ENCODE measurements at places on chromosomes 12 and 14. TPM values are rescaled to one million over a fixed set of nuclear protein-coding genes. Genes with fewer than 3 reads are reported as not detected.

INSM2 gene
- not detected for total RNA-seq

MYO1H gene
- total RNA-seq: 0.64 TPM

SAMD15 gene
- 0.41 TPM for total RNA-seq

ORMDL2 gene
- 49.2 TPM for total RNA-seq

ENTPD5 gene
- 13.8 TPM for total RNA-seq

MORN3 gene
- total RNA-seq: 0.67 TPM

RNASE4 gene
- 42.5 TPM for total RNA-seq

LRCOL1 gene
- total RNA-seq: 1.8 TPM

SLC25A47 gene
- not detected for total RNA-seq

- H3K36me3 ChIP-seq: no peaks in the 10 kb centered on the region
- no peak overlapping the region for H3K27ac ChIP-seq
- H3K4me3 ChIP-seq: no peak overlapping the region
- DNase-seq: no peak
- no peaks in the 10 kb centered on the region for H3K4me1 ChIP-seq
- H3K27me3 ChIP-seq: no peaks in the 10 kb centered on the region
Observed at GRCh38 chr12:55633151-55633550, 3.5 kb upstream of the OR10P1 start.

- no peak overlapping the region for H3K4me3 ChIP-seq
- no peaks in the 10 kb centered on the region for H3K27me3 ChIP-seq
- H3K36me3 ChIP-seq: no peaks in the 10 kb centered on the region
- H3K4me1 ChIP-seq: peaks cover 3% of the 10 kb centered on the region
- no peak for DNase-seq
Observed at GRCh38 chr14:99698236-99698635, 14.1 kb downstream of the CYP46A1 start.

DNA sequence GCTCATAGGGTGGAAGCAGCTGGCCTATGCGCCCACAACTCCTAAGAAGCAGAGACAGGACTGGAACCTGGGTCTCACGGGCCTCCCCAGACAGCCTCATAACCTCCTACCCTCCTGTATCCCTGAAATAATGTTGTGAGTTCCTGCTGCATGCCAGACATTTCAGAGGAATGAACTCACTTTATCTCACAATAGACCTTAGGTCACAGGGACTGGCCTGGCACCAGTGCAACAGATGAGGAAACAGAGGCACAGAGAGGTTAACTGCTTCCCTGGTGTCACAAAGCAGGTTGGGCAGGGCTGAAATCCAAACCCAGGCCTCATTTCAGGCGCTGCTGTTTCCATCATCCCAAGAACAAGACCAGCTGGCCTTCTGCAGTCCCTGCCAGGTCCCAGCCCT is 5.3 kb downstream of the PHETA1 start:
- no peaks in the 10 kb centered on the region for H3K27me3 ChIP-seq
- H3K4me3 ChIP-seq: no peak overlapping the region
- peaks cover 14% of the 10 kb centered on the region for H3K4me1 ChIP-seq
- no peaks in the 10 kb centered on the region for H3K36me3 ChIP-seq

GRCh38 chr14:29310757-29311156 is 544.2 kb downstream of the FOXG1 start:
- no peaks in the 10 kb centered on the region for H3K27me3 ChIP-seq
- no peaks in the 10 kb centered on the region for H3K36me3 ChIP-seq
- DNase-seq: no peak
- H3K4me3 ChIP-seq: no peak overlapping the region
- H3K4me1 ChIP-seq: no peaks in the 10 kb centered on the region
- H3K27ac ChIP-seq: no peak overlapping the region

GRCh38 chr12:118781692-118782091 is 199.6 kb upstream of the SRRM4 start:
- no peak overlapping the region for H3K4me3 ChIP-seq
- H3K27me3 ChIP-seq: no peaks in the 10 kb centered on the region
- H3K27ac ChIP-seq: no peak overlapping the region
- no peaks in the 10 kb centered on the region for H3K36me3 ChIP-seq

- H3K4me1 ChIP-seq: no peaks in the 10 kb centered on the region
- H3K36me3 ChIP-seq: no peaks in the 10 kb centered on the region
- H3K27ac ChIP-seq: no peak overlapping the region
- H3K27me3 ChIP-seq: peaks cover 5% of the 10 kb centered on the region
- H3K4me3 ChIP-seq: no peak overlapping the region
- DNase-seq: peak; percentile 2
Observed at GRCh38 chr12:130632642-130633041, 83.5 kb downstream of the RIMBP2 start.

- H3K36me3 ChIP-seq: no peaks in the 10 kb centered on the region
- peak; percentile 29 for DNase-seq
- peaks cover 14% of the 10 kb centered on the region for H3K27me3 ChIP-seq
Observed at GRCh38 chr14:99326041-99326710, 54.2 kb upstream of the BCL11B start.

DNA sequence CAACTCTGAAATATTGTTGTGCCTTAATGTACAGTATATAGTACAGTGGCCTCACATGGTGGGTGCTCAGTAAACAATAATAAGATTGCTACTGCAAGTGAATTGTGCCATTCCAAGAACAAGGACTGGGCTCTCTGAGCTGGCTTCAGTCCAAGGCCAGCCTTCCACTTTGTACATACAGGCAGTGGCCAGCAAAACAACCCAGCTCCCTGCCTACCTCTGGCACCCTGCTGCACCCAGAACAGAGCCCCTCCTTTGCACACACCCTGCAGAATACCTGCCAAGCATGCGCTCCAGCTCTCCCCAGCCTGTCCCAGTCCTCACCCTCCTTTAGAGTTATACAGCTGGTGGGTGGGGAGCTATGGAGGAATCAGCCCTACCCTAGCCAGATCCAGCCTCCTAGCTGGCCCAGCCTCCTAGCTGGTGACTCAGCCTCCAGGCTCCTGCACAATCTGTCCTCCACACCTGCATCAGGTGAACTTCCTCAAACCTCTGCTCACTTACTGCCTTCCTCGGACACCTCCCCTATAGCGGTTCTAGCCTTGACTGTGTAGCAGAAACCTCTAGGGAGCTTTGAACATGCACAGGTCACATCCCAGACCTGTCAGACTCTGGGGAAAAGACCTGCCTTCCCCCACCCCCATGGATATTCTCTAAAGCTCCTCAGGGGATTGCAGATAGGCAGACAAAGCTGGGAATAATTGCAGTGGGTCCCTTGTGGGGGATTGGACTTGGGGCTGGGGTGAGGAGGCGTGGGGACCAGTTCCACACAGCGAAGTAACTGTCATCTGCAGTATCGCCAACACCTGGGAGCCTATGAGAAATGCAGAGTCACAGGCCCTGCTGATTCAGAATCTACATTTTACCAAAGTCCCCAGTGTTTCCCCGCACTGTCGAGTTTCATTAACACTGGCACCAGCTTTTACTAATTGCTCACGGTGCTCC is 17.9 kb downstream of the ZDHHC22 start:
- DNase-seq: peak; percentile 85
- peaks cover 13% of the 10 kb centered on the region for H3K4me1 ChIP-seq
- H3K4me3 ChIP-seq: no peak overlapping the region

DNA sequence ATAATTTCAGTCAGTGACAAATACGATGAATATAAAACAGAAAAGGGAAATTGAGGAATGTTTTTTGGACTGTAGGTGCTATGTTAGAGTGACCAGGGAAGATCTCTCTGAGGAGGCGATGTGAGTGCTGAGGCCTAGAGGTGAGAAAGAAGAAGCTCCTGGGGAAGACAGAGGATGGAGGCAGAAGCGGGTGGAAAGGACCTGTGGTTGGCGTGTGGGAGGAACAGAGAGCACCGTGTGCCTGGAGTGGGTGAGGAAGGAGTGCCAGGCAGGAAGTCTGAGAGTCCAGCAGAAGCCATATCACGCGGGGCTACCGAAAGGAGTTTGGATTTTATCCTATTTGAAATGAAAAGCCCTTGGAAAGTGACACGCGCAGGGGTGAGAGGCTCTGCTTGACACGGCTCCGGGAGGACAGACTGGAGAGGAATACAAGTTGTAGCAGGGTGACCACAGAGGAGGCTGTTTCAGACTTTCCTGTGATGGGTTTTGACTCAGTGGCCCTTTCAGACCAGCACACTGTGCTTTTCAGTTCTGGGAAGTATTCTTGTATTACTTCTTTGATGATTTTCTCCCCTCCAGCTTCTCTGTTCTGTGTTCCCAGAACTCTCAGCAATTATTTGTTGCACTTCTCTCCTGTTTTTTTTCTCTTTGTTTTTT is 96.9 kb downstream of the VRK1 start:
- DNase-seq: no peak
- no peak overlapping the region for H3K4me3 ChIP-seq
- H3K36me3 ChIP-seq: no peaks in the 10 kb centered on the region
- no peaks in the 10 kb centered on the region for H3K27me3 ChIP-seq
- H3K4me1 ChIP-seq: no peaks in the 10 kb centered on the region

- DNase-seq: no peak
- no peaks in the 10 kb centered on the region for H3K36me3 ChIP-seq
Observed at GRCh38 chr12:105036937-105037649, 47.2 kb downstream of the ALDH1L2 start.

DNA sequence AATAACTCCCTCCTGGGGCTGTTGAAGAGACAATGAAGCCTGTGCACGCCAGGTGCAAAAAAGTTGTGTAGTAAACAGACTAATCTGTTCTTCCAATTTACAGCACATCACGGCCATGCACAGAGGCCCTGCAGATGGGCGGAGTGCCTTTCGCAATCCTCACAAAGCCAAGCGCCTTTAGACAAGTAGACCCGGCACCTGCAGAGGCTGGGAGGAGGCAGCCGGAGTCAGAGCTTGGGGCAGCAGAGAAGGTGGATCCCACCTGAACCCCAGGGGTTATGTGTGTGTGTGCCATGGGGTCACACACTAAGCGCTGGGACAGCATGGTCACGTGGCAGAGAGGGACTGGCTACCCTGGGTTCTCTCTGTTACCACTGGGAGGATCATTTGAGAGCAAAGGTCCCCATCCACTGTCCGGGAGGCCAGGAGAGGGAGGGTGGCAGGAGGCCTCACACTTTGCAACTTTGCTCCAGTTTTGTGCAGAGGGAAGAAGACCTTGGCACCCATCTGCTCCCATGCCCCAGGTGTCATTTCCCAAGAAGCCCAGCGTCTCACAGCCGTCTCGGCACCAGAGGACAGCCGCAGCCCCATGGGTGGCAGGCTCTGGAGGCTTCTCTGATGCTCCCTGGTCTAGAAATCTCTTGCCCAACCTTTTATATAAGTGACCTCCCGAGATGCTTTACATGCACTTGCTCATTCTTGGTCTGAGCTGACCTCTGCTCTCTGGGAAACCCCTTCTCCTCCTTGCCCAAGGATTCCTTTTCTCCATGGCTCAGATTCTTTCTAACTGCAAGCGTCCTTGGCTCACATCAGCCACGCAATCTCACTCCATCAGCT is 80.0 kb upstream of the DICER1 start:
- no peaks in the 10 kb centered on the region for H3K36me3 ChIP-seq
- H3K27me3 ChIP-seq: no peaks in the 10 kb centered on the region
- no peak for DNase-seq
- H3K4me3 ChIP-seq: no peak overlapping the region

DNA sequence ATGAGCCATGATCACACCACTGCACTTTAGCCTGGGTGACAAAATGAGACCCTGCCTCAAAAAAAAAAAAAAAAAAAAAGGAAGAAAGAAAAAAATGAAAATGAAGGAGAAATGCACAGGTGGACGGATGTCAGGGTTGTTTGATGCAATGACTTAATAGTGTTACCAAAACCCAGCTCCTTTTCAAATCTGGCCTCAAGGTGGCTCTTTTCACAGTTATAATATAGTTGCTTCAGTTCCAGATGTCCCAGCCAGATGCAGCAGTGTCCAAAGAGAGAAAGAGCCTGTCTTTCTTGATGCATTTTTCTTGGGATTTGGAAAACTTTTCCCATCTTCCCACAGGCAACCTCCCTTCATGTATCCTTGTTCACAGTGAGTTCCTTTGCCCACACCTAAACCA is 36.5 kb downstream of the KCNMB4 start:
- H3K27ac ChIP-seq: no peak overlapping the region
- no peaks in the 10 kb centered on the region for H3K36me3 ChIP-seq
- no peak overlapping the region for H3K4me3 ChIP-seq

GRCh38 chr12:110079477-110080400 is 31.4 kb upstream of the C12orf76 start:
- H3K36me3 ChIP-seq: no peaks in the 10 kb centered on the region
- peak overlapping the region; percentile 77 for H3K27ac ChIP-seq
- peaks cover 4% of the 10 kb centered on the region for H3K4me1 ChIP-seq
- no peaks in the 10 kb centered on the region for H3K27me3 ChIP-seq
- DNase-seq: peak; percentile 82

DNA sequence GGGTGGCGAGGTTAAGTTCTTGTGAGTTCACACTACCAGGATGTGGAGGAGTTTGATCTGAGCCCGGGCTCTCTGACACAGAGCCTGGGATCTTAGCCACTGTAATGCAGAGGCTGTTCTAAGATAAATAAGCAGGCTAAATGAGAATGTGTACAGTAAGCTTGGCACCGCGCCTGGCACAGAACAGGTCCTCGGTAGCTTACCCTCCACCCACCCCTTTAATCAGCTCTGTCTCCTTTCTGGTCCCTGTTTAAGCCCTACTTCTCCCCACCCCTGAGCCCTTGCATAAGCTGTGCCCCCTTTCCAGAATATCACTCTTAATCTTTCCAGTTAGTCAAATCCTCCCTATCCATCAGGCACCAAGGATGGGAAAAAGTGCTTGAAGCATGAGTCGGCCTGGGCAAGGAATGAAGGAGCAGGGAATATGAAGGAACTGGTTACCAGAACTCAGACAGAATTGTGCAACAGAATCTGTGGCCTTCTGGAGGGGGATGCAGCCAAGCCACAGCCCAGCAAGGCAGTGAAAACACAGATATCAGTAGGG is 32.8 kb upstream of the CMKLR1 start:
- H3K27me3 ChIP-seq: no peaks in the 10 kb centered on the region
- no peaks in the 10 kb centered on the region for H3K36me3 ChIP-seq
- no peak for DNase-seq
- peaks cover 10% of the 10 kb centered on the region for H3K4me1 ChIP-seq
- no peak overlapping the region for H3K4me3 ChIP-seq

- no peak overlapping the region for H3K4me3 ChIP-seq
- no peak for DNase-seq
- H3K27ac ChIP-seq: no peak overlapping the region
- H3K27me3 ChIP-seq: no peaks in the 10 kb centered on the region
- peaks cover 6% of the 10 kb centered on the region for H3K4me1 ChIP-seq
Observed at GRCh38 chr12:68888243-68888642, 44.7 kb downstream of the CPM start.

GRCh38 chr14:31118892-31119291 is 88.7 kb downstream of the HECTD1 start:
- DNase-seq: no peak
- no peaks in the 10 kb centered on the region for H3K27me3 ChIP-seq
- no peak overlapping the region for H3K27ac ChIP-seq
- peaks cover 100% of the 10 kb centered on the region for H3K36me3 ChIP-seq

DNA sequence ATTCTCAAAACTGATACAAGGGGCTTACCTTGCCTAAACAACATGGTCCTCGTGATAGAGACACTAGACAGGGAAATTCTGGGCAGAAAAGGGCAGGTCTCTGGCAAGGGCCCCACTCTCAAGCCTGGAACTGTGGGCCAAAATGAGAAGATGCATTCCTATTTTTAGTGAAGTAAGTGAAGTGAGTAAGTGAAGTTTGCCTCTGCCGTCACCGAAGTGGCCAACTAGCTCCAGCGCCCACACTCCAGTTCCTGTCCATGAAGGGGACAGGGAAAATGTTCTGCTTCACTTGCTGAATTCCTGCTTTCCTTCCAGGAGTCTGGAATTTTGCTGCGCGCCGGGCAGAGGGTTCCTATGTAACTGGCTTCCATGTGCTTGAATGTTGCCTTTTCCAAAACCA is 1035.6 kb upstream of the TMEM132C start:
- DNase-seq: no peak
- H3K27me3 ChIP-seq: no peaks in the 10 kb centered on the region
- H3K36me3 ChIP-seq: no peaks in the 10 kb centered on the region
- no peaks in the 10 kb centered on the region for H3K4me1 ChIP-seq

Measured in upper lobe of right lung (tissue), 1 donor.